ENCODE measurements at places on chromosomes 5 and 9. TPM values are rescaled to one million over a fixed set of nuclear protein-coding genes. Genes with fewer than 3 reads are reported as not detected.
A peak's percentile ranks its signal among the peaks of the same experiment; 100 is the strongest.

GRCh38 chr5:122173474-122174415, 44.4 kb downstream of the ZNF474 start:
- H3K27ac ChIP-seq, result no peak overlapping the region
- no peaks in the 10 kb centered on the region for H3K36me3 ChIP-seq
- DNase-seq, result no peak
- H3K27me3 ChIP-seq, result no peaks in the 10 kb centered on the region
- H3K4me3 ChIP-seq, result no peak overlapping the region

DNA sequence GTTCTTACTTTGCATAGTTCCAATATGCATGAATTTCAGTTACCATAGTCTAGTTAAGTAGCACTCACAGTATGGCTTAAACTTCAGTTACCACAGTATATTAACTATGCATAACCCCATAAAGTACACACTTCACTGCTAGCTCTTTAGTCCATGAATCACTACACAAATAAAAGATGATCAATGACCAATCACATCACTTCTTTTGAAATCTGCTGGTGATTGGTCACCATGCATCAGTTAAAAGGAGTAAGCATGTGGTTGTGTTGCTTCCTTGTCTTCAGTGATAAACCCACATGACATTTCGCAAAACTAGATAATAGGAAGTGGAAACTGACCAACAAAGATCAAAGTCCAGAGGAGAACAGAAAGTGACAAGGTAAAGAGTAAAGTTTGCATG, 79.0 kb downstream of the TAF11L14 start:
- H3K36me3 ChIP-seq, result no peaks in the 10 kb centered on the region
- no peaks in the 10 kb centered on the region for H3K27me3 ChIP-seq
- H3K4me1 ChIP-seq, result no peaks in the 10 kb centered on the region
- H3K27ac ChIP-seq, result no peak overlapping the region

- no peak overlapping the region for H3K27ac ChIP-seq
- DNase-seq, result no peak
- H3K27me3 ChIP-seq, result no peaks in the 10 kb centered on the region
- H3K4me1 ChIP-seq, result no peaks in the 10 kb centered on the region
- no peaks in the 10 kb centered on the region for H3K36me3 ChIP-seq
- no peak overlapping the region for H3K4me3 ChIP-seq
These were observed 170.9 kb downstream of the SEC61B start for GRCh38 chr9:99392986-99393385.

Gene TMED7
- total RNA-seq, result 46.9 TPM

GRCh38 chr5:67209141-67209771, 12.7 kb upstream of the CD180 start:
- H3K36me3 ChIP-seq, result no peaks in the 10 kb centered on the region
- H3K27ac ChIP-seq, result peak overlapping the region; percentile 24
- DNase-seq, result peak; percentile 77
- peaks cover 57% of the 10 kb centered on the region for H3K4me1 ChIP-seq

Gene SNCAIP
- not detected for total RNA-seq

GRCh38 chr5:79236970-79237739, 1.2 kb downstream of the JMY start:
- H3K27me3 ChIP-seq, result no peaks in the 10 kb centered on the region
- H3K36me3 ChIP-seq, result peaks cover 21% of the 10 kb centered on the region
- H3K27ac ChIP-seq, result peak overlapping the region; percentile 90
- peaks cover 28% of the 10 kb centered on the region for H3K4me1 ChIP-seq
- H3K4me3 ChIP-seq, result peak overlapping the region; percentile 92

GRCh38 chr9:133518200-133518599, 6.6 kb downstream of the MYMK start:
- no peaks in the 10 kb centered on the region for H3K4me1 ChIP-seq
- DNase-seq, result no peak
- no peaks in the 10 kb centered on the region for H3K36me3 ChIP-seq

GRCh38 chr5:40494631-40495236, 185.0 kb upstream of the PTGER4 start:
- peak overlapping the region; percentile 16 for H3K4me3 ChIP-seq
- H3K36me3 ChIP-seq, result peaks cover 11% of the 10 kb centered on the region
- DNase-seq, result no peak
- peaks cover 59% of the 10 kb centered on the region for H3K4me1 ChIP-seq
- H3K27me3 ChIP-seq, result no peaks in the 10 kb centered on the region

Gene DMRT3
- total RNA-seq, result not detected

DNA sequence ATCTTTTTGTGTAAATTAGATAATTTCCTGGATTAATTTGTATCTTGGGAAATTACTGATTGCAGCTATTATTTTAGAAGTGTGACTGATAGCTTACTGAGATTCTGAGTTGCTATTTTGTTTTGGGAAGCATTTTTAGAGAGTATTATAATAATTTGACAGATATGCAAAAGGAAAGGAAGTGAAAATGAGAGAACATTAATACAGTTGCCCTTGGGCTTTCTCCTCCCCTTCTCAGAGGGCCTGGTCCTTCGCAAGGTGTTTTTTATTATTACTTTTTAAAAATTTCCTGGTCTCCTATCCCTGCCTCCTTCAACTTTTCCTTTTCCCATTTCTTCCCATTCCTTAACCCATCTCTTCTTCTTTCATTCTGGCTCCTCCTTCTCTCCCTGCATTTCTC, 32.6 kb downstream of the UBAP1 start:
- no peaks in the 10 kb centered on the region for H3K27me3 ChIP-seq
- no peak for DNase-seq
- peak overlapping the region; percentile 92 for H3K27ac ChIP-seq
- no peaks in the 10 kb centered on the region for H3K4me1 ChIP-seq

- no peaks in the 10 kb centered on the region for H3K27me3 ChIP-seq
- DNase-seq, result no peak
- H3K4me3 ChIP-seq, result no peak overlapping the region
- no peak overlapping the region for H3K27ac ChIP-seq
These were observed 618.3 kb downstream of the NR2F1-AS1 start for GRCh38 chr5:92962752-92963151.

Gene CDC20B
- 0.10 TPM for total RNA-seq

Gene ORM2
- total RNA-seq, result not detected

Gene NINJ1
- total RNA-seq, result 121 TPM

Gene LCN1
- total RNA-seq, result not detected

DNA sequence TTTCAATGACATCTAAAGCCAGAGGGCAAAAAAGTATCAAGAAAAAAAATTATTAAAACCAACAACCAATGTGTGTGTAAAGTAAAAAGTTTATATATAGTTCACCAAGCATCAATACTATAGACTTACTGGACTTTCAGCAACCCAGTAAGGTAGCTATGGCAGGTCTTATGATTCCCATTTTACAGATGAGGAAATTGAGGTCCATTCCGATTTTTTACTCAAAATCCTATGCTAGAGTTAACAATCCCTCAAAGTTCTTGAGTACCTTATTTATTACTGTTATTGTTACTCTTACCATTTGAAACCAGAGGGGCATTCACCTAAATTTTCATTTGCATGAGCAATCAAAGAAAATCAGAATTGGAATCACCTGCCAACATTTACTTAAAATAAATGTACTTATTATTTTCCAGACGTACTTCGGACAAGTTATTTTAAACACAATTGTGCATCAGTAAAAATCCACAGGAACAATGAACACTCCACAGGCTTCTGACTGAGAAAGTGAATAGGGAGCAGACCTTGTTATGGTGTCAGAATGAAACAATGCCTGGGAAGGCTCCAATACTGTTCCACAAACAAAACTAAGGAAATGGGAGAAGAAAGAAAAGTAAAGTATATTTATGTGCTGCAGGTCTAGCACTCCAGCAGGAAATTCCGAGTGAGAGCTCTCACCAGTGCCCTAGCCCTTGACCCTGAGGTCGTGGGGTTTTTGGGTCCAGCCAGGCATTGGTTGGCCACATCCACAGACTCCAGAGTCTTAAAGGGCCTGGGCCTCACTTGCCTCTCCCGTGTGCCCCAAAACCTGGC, 229.9 kb downstream of the PIK3R1 start:
- no peak overlapping the region for H3K27ac ChIP-seq
- H3K4me1 ChIP-seq, result peaks cover 25% of the 10 kb centered on the region
- no peak for DNase-seq
- H3K36me3 ChIP-seq, result no peaks in the 10 kb centered on the region
- no peak overlapping the region for H3K4me3 ChIP-seq

Gene NR5A1
- total RNA-seq, result not detected

GRCh38 chr9:129108083-129108804, 2.3 kb downstream of the CRAT start:
- H3K27me3 ChIP-seq, result no peaks in the 10 kb centered on the region
- DNase-seq, result no peak
- peaks cover 19% of the 10 kb centered on the region for H3K4me1 ChIP-seq
- no peak overlapping the region for H3K27ac ChIP-seq
- no peaks in the 10 kb centered on the region for H3K36me3 ChIP-seq

DNA sequence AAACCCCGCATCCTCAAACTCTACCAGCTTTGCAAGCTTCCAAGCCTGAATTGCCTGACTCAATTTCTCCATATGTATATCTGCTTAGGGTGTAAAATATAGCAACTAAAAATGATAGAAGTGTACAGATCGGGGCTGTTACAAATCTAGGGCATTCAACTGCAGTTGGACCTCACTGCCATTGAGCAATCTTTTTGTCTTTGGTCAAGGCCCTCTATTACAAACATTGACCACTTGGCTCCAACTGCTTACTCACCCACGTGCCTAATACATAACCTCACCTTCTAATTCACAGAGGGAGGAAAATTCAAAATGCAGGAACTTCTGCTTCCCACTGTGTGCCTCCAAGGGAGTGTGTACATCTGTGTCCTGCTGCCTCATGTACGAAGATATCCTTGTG, 10.0 kb downstream of the LRRC70 start:
- H3K4me3 ChIP-seq, result no peak overlapping the region
- DNase-seq, result no peak
- H3K27ac ChIP-seq, result no peak overlapping the region

DNA sequence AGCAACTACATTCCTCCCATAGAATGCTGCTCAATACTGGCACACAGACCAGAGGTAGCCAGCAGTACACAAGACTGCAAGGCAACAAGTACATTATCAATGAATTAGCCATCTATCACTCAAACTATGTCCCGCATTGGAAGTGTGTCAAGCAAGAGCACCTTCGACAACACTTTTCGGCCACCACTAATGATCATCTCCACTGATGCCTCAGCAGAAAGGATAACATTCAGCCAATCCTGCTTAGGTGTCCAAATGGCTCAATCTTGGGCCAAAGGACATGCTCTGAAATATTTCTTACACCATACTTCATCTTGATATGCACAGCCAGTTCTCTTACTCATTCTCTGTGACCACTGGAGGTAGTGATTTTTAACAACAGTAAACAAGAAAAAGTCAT, 25.0 kb downstream of the SKP1 start:
- H3K4me3 ChIP-seq, result no peak overlapping the region
- no peak for DNase-seq
- H3K4me1 ChIP-seq, result peaks cover 65% of the 10 kb centered on the region

DNA sequence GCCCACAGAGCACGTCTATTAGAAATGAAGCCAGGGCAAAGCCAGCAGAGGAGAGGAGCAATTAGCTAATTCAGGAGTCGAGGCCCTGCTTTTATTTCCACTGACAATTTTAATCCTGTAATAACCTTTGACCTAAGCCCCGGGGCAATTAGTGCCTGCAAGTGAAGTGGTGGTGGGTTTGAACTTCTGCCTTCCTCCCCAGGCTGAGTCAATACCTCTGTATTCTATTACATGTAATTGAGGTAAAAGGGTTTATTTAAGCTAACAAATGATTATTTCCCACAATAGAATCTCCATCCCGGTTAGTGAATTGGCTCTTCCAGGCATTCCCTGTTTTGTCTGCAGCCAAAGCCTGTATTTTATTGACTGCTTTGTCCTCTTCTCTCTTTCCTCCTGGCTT, 49.9 kb downstream of the FGF18 start:
- peaks cover 8% of the 10 kb centered on the region for H3K27me3 ChIP-seq
- no peaks in the 10 kb centered on the region for H3K4me1 ChIP-seq
- no peaks in the 10 kb centered on the region for H3K36me3 ChIP-seq
- no peak overlapping the region for H3K4me3 ChIP-seq
- no peak overlapping the region for H3K27ac ChIP-seq

- no peaks in the 10 kb centered on the region for H3K4me1 ChIP-seq
- no peak overlapping the region for H3K27ac ChIP-seq
- H3K27me3 ChIP-seq, result peaks cover 52% of the 10 kb centered on the region
These were observed 48.9 kb upstream of the CCDC112 start for GRCh38 chr5:115345344-115345743.

Gene SH2D3C
- total RNA-seq, result 59.5 TPM

GRCh38 chr9:95749493-95749892, 126.0 kb upstream of the ERCC6L2 start:
- no peak overlapping the region for H3K4me3 ChIP-seq
- peaks cover 23% of the 10 kb centered on the region for H3K4me1 ChIP-seq
- no peaks in the 10 kb centered on the region for H3K36me3 ChIP-seq

GRCh38 chr5:138784590-138784989, 31.4 kb downstream of the CTNNA1 start:
- H3K27me3 ChIP-seq, result peaks cover 28% of the 10 kb centered on the region
- H3K36me3 ChIP-seq, result no peaks in the 10 kb centered on the region

DNA sequence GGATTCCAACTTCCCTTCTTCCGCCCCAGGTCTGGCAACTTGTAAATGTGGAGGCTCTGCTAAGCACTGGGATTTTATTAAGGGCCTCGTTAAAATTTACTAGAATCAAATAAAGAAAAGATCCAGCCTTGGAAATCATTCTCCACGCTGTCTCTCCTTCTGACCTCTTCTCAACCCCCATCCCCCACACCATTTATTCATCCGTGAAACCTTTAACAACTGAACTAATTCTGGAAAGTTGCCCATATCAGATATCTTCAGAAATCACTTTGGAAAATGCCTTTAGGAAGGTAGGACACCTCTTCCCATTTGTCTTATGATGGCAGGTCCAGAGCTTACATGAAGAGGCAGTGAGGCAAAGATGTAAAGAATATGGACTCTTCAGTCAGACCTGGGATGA, 288.5 kb downstream of the SLIT3 start:
- no peak overlapping the region for H3K27ac ChIP-seq
- no peak overlapping the region for H3K4me3 ChIP-seq

DNA sequence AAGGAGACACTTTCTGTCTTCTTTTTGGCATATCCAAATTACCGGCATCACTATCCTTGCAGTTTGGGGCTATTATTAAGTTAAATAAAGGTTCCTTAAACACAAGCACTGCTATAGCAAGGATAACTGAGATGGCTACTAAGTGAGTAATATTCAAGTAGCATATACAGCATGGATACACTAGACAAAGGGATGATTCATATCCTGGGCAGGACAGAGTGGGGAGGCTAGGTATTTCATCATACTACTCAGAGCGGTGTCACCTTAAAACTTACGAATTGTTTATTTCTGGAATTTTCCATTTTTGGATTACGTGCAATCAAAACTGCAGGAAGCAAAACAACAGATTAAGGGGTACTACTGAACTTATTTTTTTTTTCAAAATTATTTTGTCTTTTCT, 54.1 kb downstream of the FER start:
- peaks cover 11% of the 10 kb centered on the region for H3K36me3 ChIP-seq
- no peak for DNase-seq

Gene PRDM9
- not detected for total RNA-seq

Gene ANXA1
- 16.7 TPM for total RNA-seq

- H3K4me1 ChIP-seq, result peaks cover 11% of the 10 kb centered on the region
- H3K27me3 ChIP-seq, result peaks cover 16% of the 10 kb centered on the region
- H3K36me3 ChIP-seq, result no peaks in the 10 kb centered on the region
These were observed 22.0 kb upstream of the AK3 start for GRCh38 chr9:4762886-4763541.
